ENCODE measurements at places on chromosomes 16 and 17. TPM values are rescaled to one million over a fixed set of nuclear protein-coding genes. Genes with fewer than 3 reads are reported as not detected.

- ATAC-seq: no peak
Measured at GRCh38 chr16:28524681-28525171, 14.0 kb downstream of the NUPR1 start.

NPIPA2 gene
- 3.2 TPM for total RNA-seq

PRKCB gene
- 3.8 TPM for total RNA-seq

DNA sequence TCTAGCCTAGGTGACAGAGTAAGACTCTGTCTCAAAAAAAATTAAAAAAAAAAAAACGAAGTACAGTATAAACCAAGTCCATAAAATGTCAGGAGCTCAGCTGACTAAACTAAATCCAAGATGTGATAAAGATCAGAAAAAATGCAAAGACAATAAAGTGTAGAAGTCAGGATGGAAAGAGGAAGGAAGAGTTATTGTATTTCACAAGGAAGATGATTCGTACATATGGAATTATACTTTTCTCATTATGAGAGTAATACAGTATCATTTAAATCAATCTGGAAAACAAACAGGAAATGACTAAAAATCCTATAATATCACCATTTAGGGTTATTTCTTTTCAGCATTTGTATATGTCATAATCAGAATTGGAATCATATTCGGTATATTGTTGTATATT lies 11.4 kb upstream of the APOH start:
- ATAC-seq: no peak

DNA sequence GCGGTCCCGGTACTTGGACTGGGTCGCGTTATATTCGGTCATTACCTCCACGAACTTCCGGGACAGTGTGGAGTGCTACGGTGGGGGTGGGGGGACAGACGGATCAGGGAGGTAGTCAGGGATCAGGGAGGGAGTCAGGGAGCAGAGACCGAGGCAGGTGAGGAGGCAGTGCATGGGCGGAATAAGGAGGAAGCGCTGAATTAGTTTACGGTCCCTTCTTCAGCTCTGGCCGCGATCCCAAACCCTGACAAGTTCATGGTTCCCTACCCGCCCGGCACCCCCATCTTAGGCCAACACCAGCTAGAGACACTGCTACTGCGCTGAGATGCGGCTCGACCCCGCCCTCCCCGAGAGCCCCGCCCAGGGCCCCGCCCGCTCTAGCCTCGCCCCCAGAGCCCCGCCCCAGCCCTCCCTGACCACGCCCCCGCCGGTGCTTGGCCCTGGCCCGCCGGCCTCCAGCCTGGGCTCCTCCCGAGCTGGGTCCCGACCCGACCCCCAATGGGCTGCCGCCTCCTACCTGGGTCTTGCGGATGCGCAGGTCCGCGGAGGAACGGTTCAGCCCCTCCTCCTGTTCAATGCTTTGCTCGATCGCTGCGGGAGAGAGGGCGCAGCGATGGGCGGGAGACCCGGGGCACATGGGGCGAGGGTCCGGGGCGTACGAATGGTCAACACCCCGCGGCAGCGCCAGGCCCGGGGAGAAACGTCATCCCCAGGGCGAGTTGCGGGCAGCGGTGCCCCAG lies 12.1 kb downstream of the HSD3B7 start:
- ATAC-seq: peak; percentile 82

DNA sequence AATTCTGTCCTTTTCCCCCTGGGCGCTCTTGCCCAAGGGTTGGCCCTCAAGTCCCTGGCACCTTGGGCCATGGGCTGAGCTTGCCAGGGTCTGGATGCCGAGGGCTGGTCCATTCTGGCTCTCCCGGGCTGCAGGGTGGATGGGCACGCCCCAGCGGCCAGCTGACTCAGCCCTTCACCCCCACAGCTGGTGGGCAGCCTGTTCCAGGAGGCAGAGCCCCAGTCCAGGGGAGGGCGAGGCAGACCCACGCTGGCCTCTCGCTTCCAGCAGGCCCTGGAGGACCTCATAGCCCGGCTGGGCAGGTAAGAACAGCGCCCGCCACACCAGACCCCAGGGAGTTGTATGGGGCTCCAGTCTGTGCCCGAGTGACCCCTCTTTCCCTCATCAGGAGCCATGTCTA lies 15.0 kb downstream of the MYO15B start:
- ATAC-seq: peak; percentile 21

GRCh38 chr17:69067274-69068047 lies 6.7 kb upstream of the ABCA9 start:
- no peak for ATAC-seq
